Airway epithelial cell (primary cell): ENCODE measurements at places on chromosomes 7 and 10. TPM values are rescaled to one million over a fixed set of nuclear protein-coding genes. Genes with fewer than 3 reads are reported as not detected.

MTG1 gene
- total RNA-seq: 18.1 and 19.1 TPM in 2 replicates

SORCS1 gene
- not detected in 2 replicates for total RNA-seq

GRM3 gene
- total RNA-seq: not detected in 2 replicates

TAF3 gene
- total RNA-seq: 1.6 and 2.9 TPM in 2 replicates

TAS2R41 gene
- total RNA-seq: not detected in 2 replicates

WASHC2A gene
- total RNA-seq: 12.1 and 15.2 TPM in 2 replicates

NYAP1 gene
- total RNA-seq: 0.65 and 2.1 TPM in 2 replicates

FHIP2A gene
- total RNA-seq: 9.2 and 17.0 TPM in 2 replicates

ATP5MK gene
- 356 and 617 TPM in 2 replicates for total RNA-seq

LRRC18 gene
- not detected in 2 replicates for total RNA-seq

VKORC1L1 gene
- total RNA-seq: 8.5 and 8.8 TPM in 2 replicates

CLCN1 gene
- 0.21 TPM in 1 of 2 replicates, not detected in the other for total RNA-seq

SFRP5 gene
- not detected in 2 replicates for total RNA-seq

CPA2 gene
- not detected in 2 replicates for total RNA-seq

RBP3 gene
- total RNA-seq: not detected in 2 replicates

VPS37D gene
- 2.1 and 2.3 TPM in 2 replicates for total RNA-seq

ETV1 gene
- total RNA-seq: 1.1 and 2.2 TPM in 2 replicates

FZD1 gene
- total RNA-seq: 7.3 and 9.2 TPM in 2 replicates

COL28A1 gene
- total RNA-seq: under 0.01 and 0.05 TPM in 2 replicates

GTF2IRD2 gene
- total RNA-seq: 3.7 and 5.9 TPM in 2 replicates

HYAL4 gene
- total RNA-seq: 0.21 and 0.23 TPM in 2 replicates

SORBS1 gene
- total RNA-seq: 0.07 and 0.09 TPM in 2 replicates

TMEM140 gene
- not detected in 2 replicates for total RNA-seq

OR2A5 gene
- total RNA-seq: not detected in 2 replicates

CHRM2 gene
- total RNA-seq: 0.14 TPM in 1 of 2 replicates, not detected in the other

SSBP1 gene
- 228 and 276 TPM in 2 replicates for total RNA-seq

ANKRD2 gene
- 0.63 and 1.4 TPM in 2 replicates for total RNA-seq

DLG5 gene
- 36.6 and 49.0 TPM in 2 replicates for total RNA-seq

CACUL1 gene
- 23.9 and 26.8 TPM in 2 replicates for total RNA-seq

DDX50 gene
- total RNA-seq: 28.4 and 33.2 TPM in 2 replicates

PPP1R17 gene
- total RNA-seq: not detected in 2 replicates

PTPN20 gene
- total RNA-seq: 0.63 and 4.2 TPM in 2 replicates

SHH gene
- total RNA-seq: under 0.01 TPM in 1 of 2 replicates, not detected in the other

CROT gene
- 17.3 and 21.2 TPM in 2 replicates for total RNA-seq

CPEB3 gene
- 0.51 and 1.1 TPM in 2 replicates for total RNA-seq

TRPV5 gene
- not detected in 2 replicates for total RNA-seq

TRIL gene
- total RNA-seq: 0.14 and 0.37 TPM in 2 replicates

DYNC1I1 gene
- total RNA-seq: 0.21 TPM in 1 of 2 replicates, not detected in the other

FZD8 gene
- total RNA-seq: 4.0 and 6.6 TPM in 2 replicates

TRPV6 gene
- 0.28 TPM in 1 of 2 replicates, not detected in the other for total RNA-seq

HOXA4 gene
- total RNA-seq: not detected in 2 replicates

UFSP1 gene
- total RNA-seq: 3.0 and 3.5 TPM in 2 replicates

TFEC gene
- not detected in 2 replicates for total RNA-seq

RBP4 gene
- total RNA-seq: not detected in 2 replicates

CYP3A5 gene
- 1.9 and 3.0 TPM in 2 replicates for total RNA-seq

CHN2 gene
- total RNA-seq: not detected in 2 replicates

LRRC61 gene
- 11.0 and 11.1 TPM in 2 replicates for total RNA-seq
